Fibroblast of skin of scalp (primary cell): ENCODE measurements at places on chromosomes 2 and 18.

- peak; percentile 83 for DNase-seq
Observed at GRCh38 chr2:238684362-238685326, 163.2 kb upstream of the TWIST2 start.

DNA sequence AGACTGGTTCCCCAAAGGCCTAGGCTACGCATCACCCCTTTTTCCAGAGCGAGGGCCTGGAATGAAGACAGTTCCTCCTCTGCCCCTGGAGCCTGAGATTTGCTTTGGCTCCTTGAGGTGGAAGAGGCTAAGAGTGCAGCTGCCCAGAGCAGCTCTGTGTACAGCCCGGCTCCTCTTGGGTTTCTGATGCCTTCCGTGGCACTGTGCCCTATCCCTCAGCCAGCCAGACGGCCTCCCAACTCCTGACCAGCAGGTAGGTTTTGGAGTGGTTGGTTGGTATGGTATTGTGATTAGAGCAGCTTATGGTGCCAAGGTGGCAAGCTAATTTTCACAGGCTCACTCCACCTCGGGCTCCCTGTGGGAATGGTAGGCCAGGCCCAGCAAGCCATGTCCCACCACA, 112.2 kb downstream of the TANC1 start:
- no peak for DNase-seq

DNA sequence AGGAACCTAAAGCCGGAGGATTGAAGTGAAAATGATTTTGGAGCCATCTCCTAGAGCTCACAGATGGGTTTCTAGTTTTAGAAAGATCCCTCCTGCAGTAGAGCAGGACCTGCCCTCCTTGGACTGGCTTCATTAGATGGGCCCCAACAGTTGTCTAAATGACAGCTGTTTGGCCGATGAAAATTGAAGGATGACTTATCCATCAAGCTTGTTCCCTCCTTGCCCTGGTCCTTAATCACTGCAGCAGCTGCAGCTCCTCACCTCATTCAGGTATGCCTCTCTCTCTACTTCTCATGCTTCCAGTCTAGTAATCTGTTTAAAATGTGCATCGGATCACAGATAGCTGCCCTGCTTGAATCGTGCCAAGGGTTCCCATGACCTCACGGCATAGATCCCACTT, 677.6 kb downstream of the BCL11A start:
- DNase-seq: no peak

- no peak for DNase-seq
Observed at GRCh38 chr18:39698436-39698835, 2132.8 kb upstream of the CELF4 start.

DNA sequence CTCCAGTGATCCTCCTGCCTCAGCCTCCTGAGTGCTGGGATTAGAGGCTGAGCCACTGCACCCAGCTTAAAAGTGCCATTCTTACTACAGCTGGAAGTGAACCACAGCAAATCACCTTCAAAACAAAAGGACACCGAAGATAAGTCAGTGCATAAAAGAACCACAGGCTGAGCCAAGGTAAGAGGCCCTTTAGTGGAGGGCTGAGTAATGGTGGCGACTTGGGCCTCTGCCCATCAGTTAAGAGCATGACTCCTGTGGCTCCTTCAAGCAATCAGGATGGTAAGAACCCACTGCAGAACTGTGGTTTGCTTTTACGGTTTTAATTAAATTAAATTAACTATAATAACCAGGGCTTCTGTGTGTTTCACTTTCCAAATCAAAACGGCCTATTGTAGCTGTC, 75.1 kb downstream of the CTAGE1 start:
- DNase-seq: peak; percentile 28

- DNase-seq: no peak
Observed at GRCh38 chr2:234446404-234447076, 50.3 kb downstream of the ARL4C start.

GRCh38 chr2:23452853-23453420, 68.0 kb downstream of the KLHL29 start:
- peak; percentile 52 for DNase-seq

DNA sequence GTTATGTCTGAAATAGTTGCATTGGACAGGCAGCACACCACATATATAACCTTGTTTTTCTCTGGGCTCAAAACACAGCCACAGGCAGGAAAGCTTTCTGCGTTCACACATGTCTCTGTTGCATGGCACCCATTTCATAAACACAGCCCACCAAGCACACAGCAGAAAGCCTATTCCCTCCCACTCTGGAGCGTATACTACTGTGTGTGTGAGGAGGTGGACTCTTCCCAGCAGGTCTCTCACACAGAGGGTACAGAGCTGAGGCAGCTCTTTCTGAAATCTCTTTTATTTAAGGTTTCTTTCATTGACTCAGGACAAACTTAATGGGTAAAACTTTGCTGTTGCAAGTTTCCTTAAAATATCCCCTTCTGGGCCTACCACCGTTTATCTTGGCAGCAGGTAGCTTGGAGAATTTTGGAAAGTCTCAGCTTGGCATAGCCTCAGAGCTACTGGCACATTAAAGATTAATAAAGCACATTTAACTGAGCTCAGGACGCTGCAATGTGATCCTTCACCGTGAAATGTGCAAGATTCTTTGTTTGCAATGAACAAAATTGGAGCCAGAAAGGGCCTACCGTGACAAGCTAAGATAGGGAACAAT, 105.1 kb upstream of the NCKAP5 start:
- no peak for DNase-seq

DNA sequence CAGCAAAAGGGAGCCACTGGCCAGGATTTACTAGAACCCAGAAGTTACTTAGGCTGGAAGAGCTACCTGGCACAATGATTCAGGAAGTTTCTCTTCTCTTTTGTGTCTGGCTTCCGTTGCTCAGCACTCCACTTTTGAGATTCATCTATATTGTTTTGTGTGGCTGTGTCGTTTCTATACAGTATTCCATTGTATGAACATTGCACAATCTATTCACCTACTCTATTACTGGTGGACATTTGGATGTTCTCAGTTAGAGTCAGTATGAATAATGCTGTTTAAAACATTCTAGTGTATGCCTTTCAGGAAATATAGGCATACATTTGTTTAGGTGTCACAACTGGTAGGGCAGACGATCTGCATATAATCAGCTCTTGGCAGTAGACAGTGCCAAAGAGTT, 36.3 kb upstream of the EPHA4 start:
- DNase-seq: no peak

GRCh38 chr2:11579867-11580659, 46.2 kb downstream of the GREB1 start:
- no peak for DNase-seq

- DNase-seq: no peak
Observed at GRCh38 chr2:121993682-121994081, 238.2 kb downstream of the TSN start.

DNA sequence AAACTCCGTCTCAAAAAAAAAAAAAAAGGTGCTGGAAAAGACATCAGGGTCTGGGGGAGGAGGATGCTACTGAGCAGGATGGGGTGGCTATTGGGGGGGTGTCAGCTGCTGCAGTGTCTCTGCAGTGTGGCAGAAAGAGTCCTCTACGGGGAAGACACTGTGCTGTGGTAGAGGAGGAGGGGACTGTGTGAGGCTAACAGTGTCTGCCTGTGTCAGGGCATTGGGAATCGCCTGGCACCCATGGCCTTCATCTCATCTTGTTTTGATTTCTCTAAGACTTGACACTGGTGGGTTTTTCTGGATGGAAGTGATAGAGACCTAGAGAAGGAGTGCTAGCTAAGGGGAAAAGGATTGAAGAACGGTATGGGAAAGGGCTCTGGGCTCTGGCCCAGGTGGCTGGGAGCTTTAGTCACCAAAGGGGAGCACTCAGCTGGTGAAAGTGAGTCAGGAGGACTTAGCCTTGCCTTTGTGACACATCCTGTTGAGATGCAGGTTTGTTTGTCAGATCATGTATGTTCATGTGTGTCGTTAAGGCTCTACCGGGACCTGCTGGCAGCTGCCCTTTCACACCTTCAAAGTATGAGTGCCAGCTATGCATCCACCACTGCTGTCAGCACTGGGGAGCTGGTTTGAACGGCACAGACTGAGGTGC, 58.0 kb downstream of the FARP2 start:
- no peak for DNase-seq

- DNase-seq: peak; percentile 54
Observed at GRCh38 chr2:196598846-196599245, 40.7 kb upstream of the CCDC150 start.

DNA sequence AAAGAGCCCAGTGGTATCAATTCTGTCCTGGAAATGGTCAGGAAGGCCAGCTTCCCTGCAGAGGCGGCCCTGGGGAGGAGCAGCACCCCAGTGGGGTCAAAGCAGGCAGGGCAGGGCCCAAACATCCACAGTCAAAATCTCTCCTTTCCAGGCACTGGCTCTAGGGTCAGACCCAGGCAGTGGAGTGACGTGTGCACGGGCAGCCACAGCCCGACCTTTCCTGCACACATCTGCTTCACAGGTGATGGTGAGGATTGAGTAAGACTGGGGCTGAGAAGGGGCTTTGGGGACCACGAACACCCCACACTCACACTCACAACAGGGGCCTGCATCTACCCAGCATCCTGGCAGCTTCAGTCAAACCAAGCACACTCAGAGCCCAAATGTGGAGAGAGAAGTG, 97.8 kb upstream of the GLI2 start:
- DNase-seq: no peak

- DNase-seq: no peak
Observed at GRCh38 chr2:170030040-170030439, 147.9 kb upstream of the MYO3B start.

- no peak for DNase-seq
Observed at GRCh38 chr2:205627085-205627484, 55.2 kb upstream of the NRP2 start.

DNA sequence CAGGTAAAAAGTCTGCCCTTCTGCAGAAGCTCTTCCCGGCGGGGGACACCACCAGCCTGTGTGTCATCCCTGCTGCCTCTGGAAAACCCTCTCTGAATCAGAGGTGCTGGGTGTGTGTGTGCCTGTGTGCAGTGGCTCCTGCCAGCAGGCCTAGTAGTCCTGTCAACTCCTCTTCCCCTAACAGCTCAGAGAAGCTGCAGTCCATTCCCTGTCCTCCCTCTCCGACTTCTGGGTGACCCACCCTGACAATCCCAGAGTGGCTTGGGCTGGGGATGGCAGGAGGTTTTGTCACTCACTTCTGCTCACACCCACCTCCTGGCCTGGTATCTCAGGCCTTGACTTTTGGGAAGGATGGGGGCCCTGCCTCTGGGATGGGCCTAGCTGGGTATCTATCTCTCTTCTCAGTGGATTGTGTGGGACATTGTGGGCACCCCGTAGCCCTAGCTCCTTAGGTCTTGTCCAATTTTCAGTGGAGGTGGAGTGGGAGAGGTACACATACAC, 2.3 kb downstream of the WNT10A start:
- DNase-seq: no peak

DNA sequence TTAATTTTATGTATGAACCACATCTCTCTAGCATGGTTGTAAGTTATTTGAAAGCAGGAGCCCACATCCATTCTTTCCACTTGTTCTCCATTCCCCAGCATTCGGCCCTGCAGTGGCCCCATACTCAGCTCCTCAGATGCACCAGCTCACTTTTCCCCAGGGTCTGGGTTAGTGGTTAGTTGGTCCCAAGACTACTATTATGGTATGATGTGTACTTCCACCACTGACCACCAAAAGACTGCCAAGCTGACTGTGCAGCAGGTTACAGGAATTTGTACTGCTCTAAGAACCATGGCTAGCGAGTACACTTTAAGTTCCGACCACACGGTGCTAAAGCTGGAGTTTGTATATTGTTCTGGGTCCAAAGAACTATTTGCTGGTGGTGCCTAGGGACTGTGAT, 413.6 kb upstream of the TCF4 start:
- peak; percentile 35 for DNase-seq

DNA sequence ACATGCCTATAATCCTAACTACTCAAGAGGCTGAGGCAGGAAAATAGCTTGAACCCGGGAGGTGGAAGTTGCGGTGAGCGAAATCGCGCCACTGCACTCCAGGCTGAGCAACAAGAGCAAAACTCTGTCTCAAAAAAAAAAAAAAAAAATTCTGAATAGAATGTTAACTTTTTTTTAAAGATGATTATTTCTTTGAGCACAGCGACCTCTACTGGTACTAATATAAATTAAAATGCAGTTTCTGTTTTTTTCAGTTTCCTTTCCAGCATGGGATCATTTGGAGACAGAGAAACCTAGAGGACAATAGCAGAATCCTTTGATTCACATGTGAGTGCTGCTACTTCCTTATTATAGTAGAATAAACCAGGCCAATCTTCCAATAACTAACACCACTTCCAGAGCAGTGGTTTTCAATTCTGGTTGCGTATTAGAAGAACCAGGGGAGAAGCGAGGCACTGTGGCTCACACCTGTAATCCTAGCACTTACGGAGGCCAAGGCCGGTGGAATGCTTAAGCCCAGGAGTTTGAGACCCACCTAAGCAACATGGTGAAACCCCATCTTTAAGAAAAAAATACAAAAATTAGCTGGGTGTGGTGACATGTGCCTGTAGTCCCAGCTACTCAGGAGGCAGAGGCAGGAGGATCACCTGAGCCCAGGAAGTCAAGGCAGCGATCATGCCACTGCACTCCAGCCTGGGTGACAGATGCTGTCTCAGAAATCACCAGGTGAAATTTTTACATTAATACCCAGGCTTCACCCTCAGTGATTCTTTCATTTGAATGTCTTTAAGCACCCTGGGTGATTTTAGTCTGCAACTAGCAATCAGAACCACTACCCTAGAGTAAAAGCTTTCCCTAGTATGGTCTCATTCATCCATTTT, 10.1 kb downstream of the SRSF7 start:
- peak; percentile 63 for DNase-seq

DNA sequence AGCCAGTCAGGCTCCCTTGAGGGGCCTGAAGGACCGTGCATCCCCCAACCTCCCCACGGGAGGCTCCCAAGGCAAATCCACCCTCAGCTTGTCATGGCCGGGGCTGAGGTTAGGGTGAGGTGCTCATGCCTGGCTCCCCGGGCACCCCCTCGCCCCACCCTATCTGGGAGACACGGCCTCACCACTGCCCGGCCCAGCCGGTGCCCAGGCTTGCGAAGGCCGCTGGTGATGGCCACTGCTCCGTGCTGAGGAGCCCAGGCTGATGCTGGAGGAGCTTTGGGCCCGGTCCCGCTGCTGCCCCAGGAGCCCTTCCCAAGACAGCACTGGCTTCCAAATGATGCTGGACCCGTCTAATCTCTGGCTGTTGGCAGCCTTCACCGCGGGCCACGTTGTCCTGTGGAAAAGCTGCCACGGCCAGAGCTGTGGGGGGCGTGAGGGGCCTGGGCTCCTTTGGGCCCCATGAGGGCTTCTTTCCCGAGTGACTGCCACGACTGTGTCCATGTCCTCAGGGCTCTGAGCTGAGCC, 135.7 kb upstream of the CTDP1 start:
- DNase-seq: no peak

DNA sequence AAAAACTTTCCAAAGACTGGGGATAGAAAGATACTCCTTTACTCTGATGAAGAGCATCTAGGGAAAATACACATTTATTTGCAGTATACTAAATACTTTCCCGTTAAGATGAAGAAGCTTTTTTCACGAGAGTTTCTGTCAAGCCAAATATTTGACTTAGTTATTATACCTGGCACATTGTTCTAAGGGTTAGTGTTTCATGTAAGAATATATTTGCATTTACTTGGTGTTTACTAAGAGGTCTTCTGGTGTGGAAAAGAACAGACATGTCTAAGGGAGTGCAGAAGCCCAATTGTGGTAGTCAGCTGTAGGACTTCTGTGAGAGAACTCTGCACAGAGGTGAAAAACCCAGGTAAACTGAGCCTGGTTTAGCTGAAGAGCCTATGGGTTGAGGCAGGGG, 457.6 kb upstream of the SOX11 start:
- DNase-seq: no peak

GRCh38 chr18:9140984-9141383, 4.4 kb downstream of the ANKRD12 start:
- DNase-seq: no peak

- no peak for DNase-seq
Observed at GRCh38 chr18:42658171-42658570, 457.3 kb downstream of the RIT2 start.

GRCh38 chr2:33378556-33379210, 97.8 kb upstream of the RASGRP3 start:
- DNase-seq: no peak
